ENCODE measurements at places on chromosomes 7 and 10.
A peak's percentile ranks its signal among the peaks of the same experiment; 100 is the strongest.

GRCh38 chr10:109219935-109220605 is 703.2 kb downstream of the XPNPEP1 start:
- no peak for DNase-seq
- no peaks in the 10 kb centered on the region for H3K27me3 ChIP-seq

- DNase-seq = peak; percentile 18
- no peaks in the 10 kb centered on the region for H3K4me1 ChIP-seq
- H3K27me3 ChIP-seq = no peaks in the 10 kb centered on the region
- H3K36me3 ChIP-seq = no peaks in the 10 kb centered on the region
- H3K4me3 ChIP-seq = no peak overlapping the region
These were observed 157.3 kb upstream of the MTPN start for GRCh38 chr7:136134503-136134902.

DNA sequence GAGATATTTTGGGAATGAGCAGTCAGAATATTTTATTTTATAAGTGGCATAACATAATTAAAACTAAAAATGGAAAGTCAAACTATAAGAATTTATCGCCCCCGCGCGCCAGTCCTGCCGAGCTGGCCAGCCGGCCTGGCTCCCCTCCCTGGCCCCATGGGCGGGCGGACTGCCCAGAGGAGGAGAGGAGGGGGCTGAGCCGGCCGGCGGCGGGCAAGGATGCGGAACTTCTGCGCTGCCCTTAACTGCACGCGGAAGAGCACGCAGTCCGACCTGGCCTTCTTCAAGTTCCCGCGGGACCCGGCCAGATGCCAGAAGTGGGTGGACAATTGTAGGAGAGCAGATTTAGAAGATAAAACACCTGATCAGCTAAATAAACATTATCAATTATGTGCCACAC is 96.8 kb downstream of the DKK1 start:
- H3K27me3 ChIP-seq = no peaks in the 10 kb centered on the region
- no peak for DNase-seq
- no peak overlapping the region for H3K27ac ChIP-seq

DNA sequence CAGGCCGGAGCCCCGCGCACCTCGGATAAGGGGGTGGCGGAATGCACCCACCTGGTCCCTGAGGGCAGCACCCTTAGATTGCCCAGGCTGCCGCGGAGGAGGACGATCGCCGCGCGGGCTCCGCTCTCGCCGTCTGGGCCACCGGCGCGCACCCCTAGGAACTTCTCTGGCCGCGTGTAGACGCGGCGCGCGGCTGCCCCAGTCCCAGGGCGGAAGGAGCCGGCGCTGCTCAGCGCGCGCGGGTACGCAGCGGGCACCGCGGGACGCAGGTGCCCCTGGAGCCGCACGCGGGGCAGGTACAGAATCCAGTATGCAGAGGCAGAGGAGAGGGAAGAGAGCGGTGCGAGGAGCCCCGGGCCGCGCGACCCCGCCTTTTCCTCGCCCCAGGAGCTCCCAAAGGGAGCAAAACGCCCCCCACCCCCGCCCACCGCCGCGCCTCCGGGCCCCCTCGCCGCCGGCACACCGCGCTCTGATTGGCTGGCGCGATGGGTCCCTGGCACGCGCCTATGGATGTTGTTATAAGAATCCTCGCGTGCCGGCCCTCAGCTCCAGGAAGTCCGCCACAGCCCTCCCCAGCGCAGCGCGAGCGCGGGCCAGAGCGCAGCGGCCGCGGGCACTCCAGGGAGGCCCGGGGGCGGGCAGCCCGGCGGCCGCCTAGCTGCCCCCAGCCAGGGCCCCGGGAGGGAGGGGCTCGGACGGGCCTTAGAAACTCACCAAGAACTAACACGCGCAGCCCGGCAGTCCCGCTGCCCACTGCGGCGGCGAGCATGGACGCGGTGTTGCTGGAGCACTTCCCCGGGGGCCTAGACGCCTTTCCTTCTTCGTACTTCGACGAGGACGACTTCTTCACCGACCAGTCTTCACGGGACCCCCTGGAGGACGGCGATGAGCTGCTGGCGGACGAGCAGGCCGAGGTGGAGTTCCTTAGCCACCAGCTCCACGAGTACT is at the start of gene PTF1A:
PTF1A (plus strand) TSS at position 549 of the 948 bp plus-strand sequence; CDS start at position 768, 219 bp downstream.
- H3K36me3 ChIP-seq = no peaks in the 10 kb centered on the region
- no peak within 1 kb of the TSS for H3K4me3 ChIP-seq
- no peak within 1 kb of the TSS for H3K27ac ChIP-seq

DNA sequence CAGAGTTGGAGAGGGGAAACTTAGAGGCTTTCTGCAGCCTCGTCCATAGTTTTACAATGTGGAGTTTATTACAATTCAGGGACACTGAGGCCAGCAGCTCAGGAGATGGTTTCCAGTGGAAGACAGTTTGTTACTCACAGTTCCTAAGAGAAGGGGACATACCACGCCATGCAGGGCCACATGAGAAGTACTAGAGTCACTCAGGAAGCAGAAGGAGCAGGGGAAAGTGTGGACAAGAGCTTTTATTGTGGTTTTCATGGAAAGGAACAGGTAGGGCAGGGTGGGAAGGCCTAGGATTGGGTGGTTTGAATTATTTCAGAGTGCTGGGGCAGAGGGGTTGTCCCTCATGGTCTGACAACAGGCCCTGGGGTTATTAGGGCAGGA is 292.1 kb upstream of the IGFBP3 start:
- no peaks in the 10 kb centered on the region for H3K27me3 ChIP-seq
- no peaks in the 10 kb centered on the region for H3K36me3 ChIP-seq
- no peak overlapping the region for H3K4me3 ChIP-seq
- H3K4me1 ChIP-seq = no peaks in the 10 kb centered on the region
- H3K27ac ChIP-seq = no peak overlapping the region

GRCh38 chr7:84669177-84669732 is 474.7 kb upstream of the SEMA3A start:
- no peak overlapping the region for H3K27ac ChIP-seq
- no peaks in the 10 kb centered on the region for H3K36me3 ChIP-seq
- H3K4me1 ChIP-seq = peaks cover 6% of the 10 kb centered on the region
- H3K4me3 ChIP-seq = no peak overlapping the region
- H3K27me3 ChIP-seq = no peaks in the 10 kb centered on the region

- no peak overlapping the region for H3K27ac ChIP-seq
- no peaks in the 10 kb centered on the region for H3K4me1 ChIP-seq
- no peaks in the 10 kb centered on the region for H3K27me3 ChIP-seq
These were observed 38.0 kb upstream of the MKX start for GRCh38 chr10:27783660-27784059.

- H3K4me3 ChIP-seq = no peak overlapping the region
- H3K27ac ChIP-seq = no peak overlapping the region
- H3K36me3 ChIP-seq = no peaks in the 10 kb centered on the region
- H3K4me1 ChIP-seq = peaks cover 4% of the 10 kb centered on the region
- H3K27me3 ChIP-seq = no peaks in the 10 kb centered on the region
These were observed 30.0 kb upstream of the PRKAR2B start for GRCh38 chr7:107014387-107015023.

DNA sequence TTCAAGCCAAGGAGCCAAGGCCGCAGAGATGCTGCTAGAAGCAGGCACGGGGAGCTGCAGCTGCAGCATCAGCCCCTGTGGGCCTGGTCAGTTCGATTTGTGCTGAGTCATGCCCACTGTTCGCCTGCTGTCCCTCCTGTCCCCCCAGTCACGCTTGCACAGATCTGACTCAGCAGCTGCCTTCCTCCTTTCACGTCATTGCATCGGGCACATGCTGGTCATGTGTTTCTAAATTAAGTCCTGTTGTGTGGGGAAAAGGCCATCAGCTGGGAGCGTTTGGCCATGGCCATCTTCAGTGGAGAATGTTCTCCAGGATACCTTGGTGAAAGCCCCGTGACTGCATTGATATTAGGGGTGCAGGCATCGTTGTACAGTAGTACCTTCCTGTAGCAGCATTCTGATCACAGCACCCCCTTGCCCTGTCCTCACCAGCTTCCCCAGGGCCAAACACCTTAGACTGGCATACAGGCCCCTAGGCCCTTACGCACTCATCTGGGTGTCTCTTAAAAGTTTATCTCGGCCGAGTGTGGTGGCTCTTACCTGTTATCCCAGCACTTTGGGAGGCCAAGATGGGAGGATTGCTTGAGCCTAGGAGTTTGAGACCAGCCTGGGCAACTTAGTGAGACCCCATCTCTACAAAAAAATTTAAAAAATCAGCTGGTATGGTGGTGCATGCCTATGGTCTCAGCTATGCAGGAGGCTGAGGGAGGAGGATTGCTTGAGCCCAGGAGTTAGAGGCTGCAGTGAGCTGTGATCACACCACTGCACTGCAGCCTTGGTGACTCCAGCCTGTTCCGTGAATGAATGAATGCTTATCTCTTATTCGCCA is 23.2 kb downstream of the POR start:
- H3K27ac ChIP-seq = no peak overlapping the region
- peaks cover 15% of the 10 kb centered on the region for H3K4me1 ChIP-seq
- no peak overlapping the region for H3K4me3 ChIP-seq
- no peaks in the 10 kb centered on the region for H3K27me3 ChIP-seq

DNA sequence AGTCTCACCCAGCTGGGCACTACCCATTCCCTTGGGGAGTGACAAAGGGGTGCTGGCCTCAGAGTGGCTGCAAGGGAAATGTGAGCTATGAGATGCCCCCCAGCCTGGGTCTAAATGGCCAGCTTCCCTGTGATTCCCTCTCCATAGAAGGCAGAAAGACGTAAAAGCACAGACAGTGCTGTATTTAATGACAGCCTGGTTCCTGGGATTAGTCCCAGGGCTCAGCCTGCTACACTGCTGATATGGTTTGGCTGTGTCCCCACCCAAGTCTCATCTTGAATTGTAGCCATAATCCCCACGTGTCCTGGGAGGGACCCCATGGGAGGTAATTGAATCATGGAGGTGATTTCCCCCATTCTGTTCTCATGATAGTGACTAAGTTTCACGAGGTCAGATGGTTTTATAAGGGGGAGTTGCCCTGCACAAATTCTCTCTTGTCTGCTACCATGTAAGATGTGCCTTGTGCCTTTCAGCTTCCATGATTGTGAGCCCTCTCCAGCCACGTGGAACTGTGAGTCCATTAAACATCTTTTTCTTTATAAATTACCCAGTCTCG is 23.9 kb upstream of the CALN1 start:
- H3K4me3 ChIP-seq = no peak overlapping the region
- H3K4me1 ChIP-seq = peaks cover 5% of the 10 kb centered on the region
- H3K36me3 ChIP-seq = no peaks in the 10 kb centered on the region

DNA sequence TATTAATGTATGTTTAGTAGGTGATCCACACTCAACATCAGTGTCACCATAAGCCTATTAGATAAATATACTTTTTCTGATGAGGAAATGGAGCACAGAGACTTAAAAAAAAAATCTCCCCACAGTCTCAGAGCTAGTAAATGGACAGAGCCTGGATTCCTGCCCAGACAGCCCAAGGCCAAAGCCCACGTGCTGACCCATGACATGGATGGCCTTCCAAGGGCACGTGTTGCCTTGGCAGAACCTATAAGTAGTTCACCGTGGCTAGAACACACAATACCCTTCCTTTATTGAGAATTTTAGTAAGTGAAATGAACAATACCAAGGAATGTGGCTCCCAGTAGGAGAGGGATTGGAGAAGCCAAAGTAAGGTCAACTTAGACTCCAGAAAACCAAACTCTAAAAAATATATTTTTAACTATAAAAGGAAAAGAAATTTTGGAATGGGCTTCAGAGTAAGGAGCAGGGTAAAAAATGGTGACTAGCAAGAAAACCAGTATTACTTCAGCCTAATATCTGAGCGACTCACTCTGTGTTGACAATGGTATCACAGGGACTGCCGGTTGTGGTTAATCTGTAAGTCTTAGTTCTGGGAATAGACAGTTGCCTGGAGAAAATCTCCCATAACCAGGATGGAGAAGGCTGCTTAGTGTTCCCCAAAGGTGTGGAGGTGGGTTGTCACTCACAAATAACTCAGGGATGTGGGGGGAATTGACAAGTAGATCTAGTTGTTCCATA is 223.0 kb downstream of the SORCS1 start:
- H3K4me1 ChIP-seq = no peaks in the 10 kb centered on the region
- H3K4me3 ChIP-seq = no peak overlapping the region
- DNase-seq = no peak
- H3K27ac ChIP-seq = no peak overlapping the region

DNA sequence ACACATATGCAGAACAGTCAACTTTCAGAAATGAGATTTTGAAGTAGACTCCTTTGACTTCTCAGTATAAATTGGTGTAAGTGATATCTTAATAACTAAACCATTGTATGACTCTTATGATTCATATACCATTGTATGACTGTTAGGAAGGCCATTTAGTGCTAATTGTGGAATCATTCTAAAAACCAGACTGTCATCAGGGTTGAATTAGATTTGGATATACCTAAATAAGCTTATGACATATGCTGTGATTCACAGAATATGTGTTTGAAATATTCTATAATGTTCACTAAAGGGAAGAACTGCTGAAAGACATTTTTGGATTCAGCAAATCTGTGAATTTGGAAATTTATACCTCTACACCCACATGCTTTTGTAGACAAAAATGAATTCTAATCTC is 438.1 kb downstream of the MDFIC start:
- no peak for DNase-seq
- no peaks in the 10 kb centered on the region for H3K4me1 ChIP-seq
- no peaks in the 10 kb centered on the region for H3K27me3 ChIP-seq
- H3K36me3 ChIP-seq = no peaks in the 10 kb centered on the region

GRCh38 chr10:112678987-112679386 is 232.0 kb downstream of the VTI1A start:
- peak overlapping the region; percentile 67 for H3K27ac ChIP-seq
- no peaks in the 10 kb centered on the region for H3K27me3 ChIP-seq
- DNase-seq = no peak
